ENCODE measurements at places on chromosomes 7 and 10.
A peak's percentile ranks its signal among the peaks of the same experiment; 100 is the strongest.

- no peak for DNase-seq
Observed at GRCh38 chr7:129144834-129145668, 544 bp downstream of the TSPAN33 start.

DNA sequence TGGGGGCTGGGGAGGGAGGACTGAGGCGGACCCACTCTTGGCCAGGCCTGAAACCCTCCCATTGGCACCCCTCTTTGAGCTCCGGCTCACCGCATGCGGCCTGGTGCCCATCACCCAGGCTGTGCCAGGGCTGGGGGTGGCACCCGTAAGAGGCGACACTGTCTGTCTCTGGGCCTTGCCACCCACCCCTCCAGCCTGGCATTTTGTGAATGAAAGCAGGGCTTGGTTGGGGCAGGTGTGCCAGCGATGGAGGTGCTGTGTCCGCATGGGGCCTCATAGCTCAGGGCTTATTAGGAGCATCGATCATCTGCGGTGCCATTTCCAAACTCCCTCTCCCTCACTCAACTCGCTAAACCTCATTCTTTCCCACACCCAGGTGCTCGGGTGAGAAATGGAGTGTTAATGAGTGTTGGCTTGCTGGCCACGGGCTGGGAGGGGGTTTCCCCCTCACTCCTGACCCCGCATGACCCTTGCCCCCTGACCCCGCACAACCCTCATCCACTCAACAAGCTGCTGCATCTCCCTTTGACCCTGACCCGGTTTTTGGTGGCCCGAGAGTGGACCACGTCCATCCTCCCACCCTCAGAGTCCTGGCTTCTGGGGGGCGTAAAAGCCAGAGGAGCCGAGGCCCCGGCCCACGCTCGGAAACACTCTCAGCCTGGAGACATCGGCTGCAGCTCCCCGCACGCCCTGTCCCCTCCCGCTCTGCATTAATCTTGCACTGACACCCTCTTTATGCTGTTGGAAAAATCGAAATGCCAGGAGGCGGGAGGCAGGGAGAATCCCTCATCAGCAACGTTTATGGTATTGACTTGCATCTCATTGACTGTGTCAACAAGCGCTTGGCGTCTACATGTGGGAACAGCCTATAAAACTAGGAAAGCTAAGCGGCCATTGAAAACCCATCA lies 161.2 kb downstream of the DNAJB6 start:
- DNase-seq = no peak

DNA sequence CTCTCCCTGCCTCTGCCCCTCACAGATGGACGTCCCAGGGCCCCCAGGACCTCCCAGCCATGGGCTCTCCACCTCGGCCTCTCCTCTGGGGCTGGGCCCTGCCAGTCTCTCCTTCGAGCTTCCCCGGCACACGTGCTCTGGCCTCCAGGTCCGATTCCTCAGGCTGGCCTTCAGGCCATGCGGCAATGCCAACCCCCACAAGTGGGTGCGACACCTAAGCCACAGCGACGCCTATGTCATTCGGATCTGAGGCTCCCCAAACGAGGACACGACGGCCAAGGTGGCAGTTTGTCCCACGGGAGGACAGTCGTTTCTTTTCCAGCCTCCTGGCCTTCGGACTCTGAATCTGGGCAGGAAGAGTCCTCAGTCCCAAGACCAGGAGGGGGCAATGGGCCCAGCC lies 5.2 kb downstream of the AP4M1 start:
- no peak for DNase-seq

- peak; percentile 76 for DNase-seq
Observed at GRCh38 chr10:110221721-110222261, 14.4 kb downstream of the MXI1 start.

DNA sequence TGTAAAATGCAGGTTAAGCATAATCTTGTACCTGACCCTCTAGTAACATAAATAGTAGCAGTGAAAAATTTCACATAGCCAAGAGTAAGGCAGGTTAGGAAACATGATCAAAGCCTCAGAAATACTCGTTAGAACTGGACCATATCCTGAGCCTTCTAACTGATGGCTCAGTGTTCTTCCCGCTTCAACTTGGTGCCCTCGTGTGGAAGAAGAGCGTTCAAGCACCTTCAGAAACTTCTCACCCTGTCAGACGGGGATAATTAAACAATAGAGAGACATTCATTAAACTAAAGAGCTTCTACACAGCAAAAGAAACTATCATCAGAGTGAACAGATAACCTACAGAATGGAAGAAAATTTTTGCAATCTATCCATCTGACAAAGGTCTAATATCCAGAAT lies 124.5 kb downstream of the MYOF start:
- DNase-seq = no peak

DNA sequence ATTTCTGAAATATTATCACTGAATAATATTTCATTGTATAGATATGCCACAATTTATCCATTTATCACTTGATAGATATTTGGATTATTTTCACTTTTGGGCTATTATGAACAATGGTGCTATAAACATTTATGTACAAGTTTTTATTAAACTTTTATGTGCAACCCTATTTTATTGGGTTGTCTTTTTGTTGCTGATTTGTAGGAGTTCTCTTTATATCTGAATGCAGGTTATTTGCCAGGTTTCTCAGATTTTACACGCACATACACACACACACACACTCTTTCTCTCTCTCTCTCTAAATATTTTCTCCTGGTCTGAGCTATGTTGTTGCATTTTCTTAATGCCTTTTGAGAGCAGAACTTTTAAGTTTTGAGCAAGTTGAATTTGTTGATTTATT lies 36.2 kb downstream of the ADK start:
- no peak for DNase-seq

- no peak for DNase-seq
Observed at GRCh38 chr10:82221601-82222149, 346.7 kb downstream of the NRG3 start.

GRCh38 chr10:45673074-45673648 lies 589 bp upstream of the ZFAND4 start:
- DNase-seq = no peak

DNA sequence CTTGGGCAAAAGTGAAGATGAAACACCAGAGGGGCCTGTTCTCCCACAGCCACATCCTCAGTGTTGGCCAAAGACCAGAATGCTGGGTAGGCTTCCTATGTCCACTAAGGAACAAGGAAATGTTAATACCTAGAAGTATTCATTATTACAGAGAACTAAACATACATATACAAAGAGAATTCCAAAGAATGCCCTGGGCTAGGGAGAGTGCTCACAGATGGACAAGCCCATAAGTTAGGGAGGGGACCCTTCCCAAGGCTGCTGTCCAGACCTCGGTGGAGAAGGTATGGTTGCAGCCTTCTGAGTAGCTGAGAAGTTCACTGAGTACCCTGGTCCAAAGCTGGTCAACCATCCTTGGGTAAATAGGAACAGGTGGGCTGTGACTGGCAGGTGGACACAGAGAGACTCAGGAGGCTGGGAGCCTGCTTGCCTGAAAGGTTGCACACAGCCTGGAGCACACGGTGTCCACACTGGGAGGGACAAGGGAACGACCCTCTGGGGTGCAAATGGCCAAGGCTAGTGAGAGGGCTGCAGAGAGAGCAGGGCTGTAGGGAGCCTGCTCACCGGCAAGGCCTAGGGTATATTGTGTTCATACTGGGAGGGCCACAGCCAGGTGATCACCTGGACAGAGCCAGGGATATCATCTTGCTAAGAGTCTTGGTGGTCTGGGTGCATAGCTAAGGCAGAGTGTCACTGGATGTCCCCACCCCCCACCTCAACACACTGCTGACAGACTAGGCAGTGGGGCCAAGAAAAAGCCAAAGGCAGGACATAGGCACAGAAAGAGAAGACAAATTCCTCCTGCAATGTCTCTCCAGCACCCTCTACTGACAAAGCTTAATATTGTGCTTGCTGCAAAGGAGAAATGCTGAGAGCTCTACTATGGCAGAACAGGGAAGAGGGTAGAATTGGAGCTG lies 40.3 kb downstream of the CPVL start:
- DNase-seq = no peak

Data from effector memory CD4-positive, alpha-beta T cell (primary cell).